ENCODE measurements at places on chromosomes 7 and 10. TPM values are rescaled to one million over a fixed set of nuclear protein-coding genes. Genes with fewer than 3 reads are reported as not detected.
A peak's percentile ranks its signal among the peaks of the same experiment; 100 is the strongest.

DNA sequence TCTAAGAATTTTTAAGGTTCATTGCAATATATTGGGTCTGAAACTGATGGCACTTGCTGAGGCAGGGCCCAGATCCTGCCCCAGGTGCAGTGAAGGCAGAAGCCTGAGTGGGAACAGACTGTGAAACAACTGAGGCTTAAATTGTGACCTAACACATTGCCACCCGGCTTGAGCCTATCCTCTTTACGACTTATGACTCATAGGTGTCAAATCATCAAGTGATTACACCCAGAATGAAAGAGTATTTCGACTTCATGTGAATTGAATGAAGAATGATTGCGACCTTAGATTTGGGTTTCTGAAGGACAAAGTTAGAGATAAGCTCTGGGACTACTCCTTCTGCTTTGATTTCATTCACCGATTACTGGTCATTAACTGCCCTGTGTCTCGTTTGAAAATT lies 200.9 kb downstream of the CREB5 start:
- no peaks in the 10 kb centered on the region for H3K36me3 ChIP-seq
- no peak overlapping the region for H3K27ac ChIP-seq
- H3K4me3 ChIP-seq: no peak overlapping the region
- no peaks in the 10 kb centered on the region for H3K27me3 ChIP-seq

- no peak overlapping the region for H3K4me3 ChIP-seq
- H3K36me3 ChIP-seq: no peaks in the 10 kb centered on the region
- peaks cover 2% of the 10 kb centered on the region for H3K27me3 ChIP-seq
- no peak overlapping the region for H3K27ac ChIP-seq
- H3K4me1 ChIP-seq: no peaks in the 10 kb centered on the region
These were observed 53.1 kb downstream of the TEX36 start for GRCh38 chr10:125629758-125630376.

GRCh38 chr10:129122846-129123245 lies 344.2 kb upstream of the MGMT start:
- H3K4me1 ChIP-seq: peaks cover 4% of the 10 kb centered on the region
- no peak overlapping the region for H3K27ac ChIP-seq
- no peaks in the 10 kb centered on the region for H3K36me3 ChIP-seq
- H3K27me3 ChIP-seq: no peaks in the 10 kb centered on the region
- no peak for DNase-seq

- H3K27me3 ChIP-seq: peaks cover 10% of the 10 kb centered on the region
- H3K4me1 ChIP-seq: peaks cover 3% of the 10 kb centered on the region
- no peaks in the 10 kb centered on the region for H3K36me3 ChIP-seq
These were observed 8.4 kb upstream of the SYPL1 start for GRCh38 chr7:106120500-106120899.

GRCh38 chr10:131561897-131562296 lies 250.4 kb upstream of the TCERG1L start:
- H3K27ac ChIP-seq: no peak overlapping the region
- H3K4me1 ChIP-seq: no peaks in the 10 kb centered on the region
- H3K27me3 ChIP-seq: no peaks in the 10 kb centered on the region
- H3K36me3 ChIP-seq: no peaks in the 10 kb centered on the region

DNA sequence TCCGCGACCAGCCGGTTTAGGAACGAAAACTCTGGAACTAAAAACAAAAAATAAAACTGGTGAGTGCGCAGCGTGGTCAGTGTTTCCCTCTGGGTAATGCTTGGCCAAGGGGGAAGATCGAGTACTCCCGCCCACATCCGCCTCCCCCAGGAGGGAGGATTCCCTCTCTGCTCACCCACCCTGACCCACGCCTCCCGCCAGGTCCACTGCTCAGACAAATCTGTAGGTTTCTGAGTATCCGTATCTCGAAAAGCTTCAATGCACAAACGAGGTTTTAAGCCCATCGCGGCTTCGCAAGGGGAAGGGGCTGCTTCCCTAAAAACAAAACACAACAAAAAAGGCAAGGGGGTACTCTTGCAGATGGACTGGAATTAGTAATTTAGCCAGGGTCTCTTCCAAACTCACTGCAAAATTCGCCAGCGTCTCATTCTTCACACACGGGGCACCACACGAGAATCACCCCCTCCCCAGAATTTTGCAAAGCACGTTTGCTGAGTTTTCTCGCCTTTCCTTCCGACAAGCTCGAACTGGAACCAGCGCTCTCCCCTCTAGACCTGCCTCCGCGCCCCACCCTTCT lies 75.2 kb downstream of the INSIG1 start:
- H3K4me1 ChIP-seq: peaks cover 32% of the 10 kb centered on the region
- no peak overlapping the region for H3K27ac ChIP-seq
- no peak for DNase-seq
- peaks cover 4% of the 10 kb centered on the region for H3K36me3 ChIP-seq
- H3K4me3 ChIP-seq: peak overlapping the region; percentile 52

GRCh38 chr7:105885387-105886111 lies 9.2 kb upstream of the ATXN7L1 start:
- DNase-seq: no peak
- H3K36me3 ChIP-seq: no peaks in the 10 kb centered on the region

GRCh38 chr10:865257-865656 lies 66.2 kb downstream of the LARP4B start:
- H3K27ac ChIP-seq: peak overlapping the region; percentile 16
- DNase-seq: no peak
- H3K4me1 ChIP-seq: peaks cover 4% of the 10 kb centered on the region
- peaks cover 62% of the 10 kb centered on the region for H3K36me3 ChIP-seq
- H3K4me3 ChIP-seq: no peak overlapping the region

GRCh38 chr10:55146032-55146431 lies 345.0 kb upstream of the PCDH15 start:
- DNase-seq: no peak
- no peak overlapping the region for H3K27ac ChIP-seq

GRCh38 chr7:110645060-110645459 lies 445.9 kb upstream of the LRRN3 start:
- no peak for DNase-seq
- peaks cover 5% of the 10 kb centered on the region for H3K27me3 ChIP-seq
- no peaks in the 10 kb centered on the region for H3K36me3 ChIP-seq
- no peak overlapping the region for H3K4me3 ChIP-seq

TEX47 gene
- total RNA-seq: not detected

AGR2 gene
- not detected for total RNA-seq

GPER1 gene
- 0.15 TPM for total RNA-seq

ENTPD1 gene
- total RNA-seq: 29.7 TPM

NPTX2 gene
- not detected for total RNA-seq

HABP2 gene
- not detected for total RNA-seq

FEZF1 gene
- total RNA-seq: not detected

FFAR4 gene
- not detected for total RNA-seq
